ENCODE measurements at places on chromosomes 16 and 17.

DNA sequence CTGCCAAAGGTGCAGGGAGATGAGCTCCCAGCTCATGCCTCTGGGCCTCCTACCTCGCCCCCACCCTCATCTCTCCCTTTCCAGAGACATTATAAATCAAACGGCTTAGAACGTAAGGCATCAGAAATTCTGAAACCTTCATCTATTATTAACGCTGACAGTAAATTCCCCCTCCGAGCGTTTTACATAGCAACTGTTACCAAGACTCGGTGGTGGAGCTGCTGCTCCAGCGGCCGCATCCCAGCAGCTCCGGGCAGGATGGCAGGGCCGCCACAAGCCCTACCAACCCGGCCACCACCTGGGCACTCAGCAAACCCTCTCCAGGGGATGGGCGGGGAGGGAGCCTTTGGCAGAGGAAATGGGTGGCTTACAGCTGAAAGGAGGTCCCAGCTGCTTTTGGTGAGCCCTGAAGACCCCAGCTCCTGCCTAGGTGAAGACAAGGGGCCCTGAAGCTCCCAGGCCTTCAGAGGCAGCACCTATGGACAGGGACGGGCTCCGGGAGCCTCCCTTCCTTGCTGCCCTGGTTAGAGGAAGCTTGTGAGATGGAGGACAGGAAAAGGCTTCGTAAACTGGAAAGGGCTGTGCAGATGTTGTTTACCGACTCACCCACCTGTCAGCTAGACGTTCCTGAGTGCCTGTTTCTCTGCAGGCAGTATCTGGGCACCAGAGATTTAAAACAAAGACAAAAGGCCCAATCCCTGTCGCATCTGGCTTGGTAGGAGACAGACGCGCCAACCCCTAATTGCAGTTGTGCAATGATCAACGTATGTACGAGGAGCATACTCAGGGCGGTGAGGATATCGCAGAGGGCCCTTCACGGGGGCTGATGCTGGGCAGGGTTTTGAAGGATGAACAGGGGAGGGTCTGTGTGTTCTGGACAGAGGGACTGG, 76.9 kb downstream of the RAI1 start:
- DNase-seq, result no peak

GRCh38 chr17:35605678-35606077, 18.6 kb downstream of the AP2B1 start:
- no peak for DNase-seq

DNA sequence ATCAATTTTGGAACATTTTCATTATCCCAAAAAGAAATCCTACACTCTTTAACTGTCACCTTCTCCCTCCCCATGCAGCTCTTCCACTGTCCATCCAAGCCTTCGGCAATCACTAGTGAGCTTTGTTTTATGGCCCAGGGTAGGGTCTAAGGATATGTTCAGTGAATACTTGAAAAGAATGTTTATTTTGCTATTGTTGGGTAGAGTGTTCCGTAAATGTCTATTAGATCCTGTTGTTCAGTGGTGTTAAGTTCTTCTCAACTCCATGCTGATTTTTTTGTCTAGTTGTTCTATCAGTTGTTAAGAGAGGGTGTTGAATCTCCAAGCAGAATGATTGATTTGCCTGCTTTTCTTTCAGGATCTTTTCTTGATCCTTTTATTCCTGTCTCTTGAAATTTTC, 29.9 kb downstream of the SPECC1 start:
- no peak for DNase-seq

- no peak for DNase-seq
Measured at GRCh38 chr16:2175454-2175853, 19.9 kb downstream of the TRAF7 start.

GRCh38 chr16:67969254-67970039, 1.0 kb upstream of the SLC12A4 start:
- no peak for DNase-seq

- DNase-seq, result no peak
Measured at GRCh38 chr16:17947165-17947564, 389.4 kb downstream of the NPIPA8 start.

- DNase-seq, result no peak
Measured at GRCh38 chr17:47774987-47775580, 42.0 kb downstream of the TBX21 start.

GRCh38 chr16:68397710-68398201, 50.6 kb downstream of the SMPD3 start:
- DNase-seq, result no peak

GRCh38 chr16:48284772-48285409, 37.6 kb upstream of the ABCC11 start:
- no peak for DNase-seq

- peak; percentile 2 for DNase-seq
Measured at GRCh38 chr16:54817432-54817831, 113.2 kb upstream of the IRX5 start.

DNA sequence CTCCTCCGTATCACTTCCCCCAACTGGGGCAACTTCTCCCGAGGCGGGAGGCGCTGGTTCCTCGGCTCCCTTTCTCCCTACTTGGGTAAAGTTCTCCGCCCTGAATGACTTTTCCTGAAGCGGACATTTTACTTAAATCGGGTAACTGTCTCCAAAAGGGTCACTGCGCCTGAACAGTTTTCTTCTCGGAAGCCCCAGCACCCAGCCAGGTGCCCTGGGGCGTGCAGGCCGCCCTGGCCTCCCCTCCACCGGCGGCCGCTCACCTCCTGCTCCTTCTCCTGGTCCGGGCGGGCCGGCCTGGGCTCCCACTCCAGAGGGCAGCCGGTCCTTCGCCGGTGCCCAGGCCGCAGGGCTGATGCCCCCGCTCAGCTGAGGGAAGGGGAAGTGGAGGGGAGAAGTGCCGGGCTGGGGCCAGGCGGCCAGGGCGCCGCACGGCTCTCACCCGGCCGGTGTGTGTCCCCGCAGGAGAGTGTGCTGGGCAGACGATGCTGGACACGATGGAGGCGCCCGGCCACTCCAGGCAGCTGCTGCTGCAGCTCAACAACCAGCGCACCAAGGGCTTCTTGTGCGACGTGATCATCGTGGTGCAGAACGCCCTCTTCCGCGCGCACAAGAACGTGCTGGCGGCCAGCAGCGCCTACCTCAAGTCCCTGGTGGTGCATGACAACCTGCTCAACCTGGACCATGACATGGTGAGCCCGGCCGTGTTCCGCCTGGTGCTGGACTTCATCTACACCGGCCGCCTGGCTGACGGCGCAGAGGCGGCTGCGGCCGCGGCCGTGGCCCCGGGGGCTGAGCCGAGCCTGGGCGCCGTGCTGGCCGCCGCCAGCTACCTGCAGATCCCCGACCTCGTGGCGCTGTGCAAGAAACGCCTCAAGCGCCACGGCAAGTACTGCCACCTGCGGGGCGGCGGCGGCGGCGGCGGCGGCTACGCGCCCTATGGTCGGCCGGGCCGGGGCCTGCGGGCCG, 1.6 kb downstream of the HIC1 start:
- no peak for DNase-seq

DNA sequence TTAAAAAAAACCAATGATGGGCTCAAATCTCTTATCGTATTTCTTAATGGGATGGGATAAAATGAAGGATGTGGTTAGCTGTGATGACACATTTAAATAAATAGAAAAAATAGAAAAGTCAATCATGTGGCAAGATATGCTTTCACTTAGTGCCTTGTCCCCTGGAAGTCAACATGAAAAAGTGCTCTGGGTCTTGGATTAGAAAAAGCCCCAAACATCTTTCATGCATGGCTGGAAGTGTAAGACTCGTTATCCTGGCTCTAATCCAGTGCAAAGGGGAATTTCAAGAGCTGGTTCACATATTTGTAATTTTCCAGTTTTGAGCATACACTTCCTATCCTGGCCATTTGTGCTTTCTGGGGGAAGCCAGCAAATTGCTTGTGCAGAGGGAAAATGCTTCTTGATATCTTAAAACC, 160.9 kb downstream of the MAP2K6 start:
- no peak for DNase-seq

DNA sequence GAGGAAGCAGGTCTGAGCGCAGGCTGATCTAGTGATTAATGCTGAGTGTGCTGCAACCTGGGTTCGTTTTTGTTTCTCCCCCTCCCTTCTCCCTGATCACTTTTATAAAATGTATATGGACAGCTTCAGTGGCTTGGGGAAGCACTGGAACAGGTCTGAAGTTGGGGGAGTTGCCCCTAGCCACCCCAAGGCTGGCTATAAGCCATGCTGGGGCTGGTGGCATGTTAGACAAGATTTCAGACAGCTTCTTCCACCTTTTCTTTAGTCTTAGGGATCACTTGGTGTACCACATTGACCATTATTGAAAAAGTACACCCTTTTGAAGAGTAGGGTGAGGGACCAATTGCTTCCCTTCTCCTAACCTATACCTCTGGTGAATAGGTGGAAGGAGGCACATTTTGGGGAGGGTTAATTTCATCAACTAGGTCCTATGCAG, 3.8 kb upstream of the VAC14 start:
- no peak for DNase-seq

DNA sequence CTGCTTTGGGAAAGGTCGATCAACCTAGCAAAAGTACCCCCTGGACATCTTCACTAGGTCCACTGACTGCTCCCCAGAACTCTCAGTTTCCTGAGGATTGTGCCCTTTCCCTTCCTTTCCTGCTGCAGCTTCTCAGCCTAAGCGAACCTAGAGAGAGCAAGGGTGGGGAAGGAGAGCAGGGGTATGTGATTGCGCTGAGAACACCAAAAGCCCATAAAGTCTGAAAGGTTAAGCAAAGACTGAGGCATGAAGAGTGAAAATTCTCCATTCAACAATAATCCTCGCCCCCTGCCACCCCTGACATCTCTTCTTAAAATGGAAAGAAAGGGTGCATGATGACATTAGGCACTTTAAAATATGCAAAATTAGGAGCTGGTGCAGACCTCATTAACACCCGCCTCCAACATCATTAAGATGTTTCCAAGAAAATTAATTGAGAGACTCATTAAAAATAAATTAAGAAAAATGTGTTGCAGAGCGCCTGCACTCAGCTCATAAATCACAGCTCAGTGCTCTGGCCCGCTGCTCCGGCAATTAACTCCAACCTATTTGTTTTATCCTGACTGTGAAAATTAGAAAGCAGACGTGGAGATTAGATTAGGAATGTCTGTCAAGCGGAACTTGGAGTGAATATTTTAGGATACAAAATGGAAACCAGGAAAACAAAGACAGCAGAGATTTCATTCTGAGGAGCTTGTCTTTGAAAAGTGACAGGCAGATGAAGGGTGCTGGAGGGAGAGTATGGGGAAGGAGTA, 49.1 kb upstream of the PMFBP1 start:
- DNase-seq, result no peak
